ENCODE measurements at places on chromosomes 1 and 21.
A peak's percentile ranks its signal among the peaks of the same experiment; 100 is the strongest.

- no peak for DNase-seq
Measured at GRCh38 chr1:33586106-33586505, 113.7 kb downstream of the ZSCAN20 start.

GRCh38 chr21:46667741-46668380, 32.4 kb downstream of the PRMT2 start:
- DNase-seq, result no peak

DNA sequence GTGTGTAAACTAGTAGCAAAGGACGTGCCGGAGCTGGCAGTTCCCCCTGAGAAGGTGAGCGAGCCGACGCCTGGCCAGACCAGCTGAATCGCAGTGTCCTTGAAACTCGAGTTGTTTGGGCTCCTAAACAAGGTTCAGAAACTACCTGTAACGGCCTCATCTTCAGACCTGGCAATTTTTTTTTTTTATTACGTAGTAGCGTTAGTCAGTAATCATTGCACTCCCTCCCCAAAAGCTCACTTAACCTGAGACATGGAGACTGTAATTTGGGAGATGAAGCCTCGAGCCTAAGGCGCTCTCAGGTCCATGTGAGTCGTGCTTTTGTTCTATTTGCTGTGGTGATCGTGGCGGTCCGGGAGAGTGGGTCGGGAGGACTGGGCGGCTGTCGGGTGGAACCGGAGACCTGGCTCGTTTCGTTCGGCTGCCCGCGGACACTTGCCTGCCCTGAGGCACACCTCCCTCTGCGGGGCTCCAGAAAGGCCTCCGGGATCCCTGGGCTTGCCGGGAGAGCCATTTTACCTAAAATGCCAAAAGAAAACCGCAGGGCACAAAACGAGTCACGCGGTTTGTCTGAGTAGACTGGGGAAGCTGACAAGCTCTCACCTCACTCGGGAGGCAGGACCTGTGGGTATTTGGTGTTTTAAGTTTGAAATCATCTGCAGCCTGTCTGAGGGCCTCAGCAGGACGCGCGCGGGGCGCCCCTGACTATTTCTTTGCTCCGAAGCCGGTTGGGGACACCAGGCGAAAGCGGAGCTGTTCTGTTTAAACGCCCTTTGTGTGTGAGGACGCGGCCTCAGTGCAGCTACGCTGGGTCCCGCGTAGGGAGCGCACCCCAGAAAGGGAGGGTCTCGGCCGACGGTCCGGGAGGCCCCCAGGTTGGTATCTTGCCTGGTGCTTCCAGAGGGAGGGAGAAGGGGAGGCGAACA, 722 bp downstream of the LHX8 start:
- no peak for DNase-seq

GRCh38 chr1:229666585-229666984, 40.5 kb downstream of the URB2 start:
- no peak for DNase-seq

DNA sequence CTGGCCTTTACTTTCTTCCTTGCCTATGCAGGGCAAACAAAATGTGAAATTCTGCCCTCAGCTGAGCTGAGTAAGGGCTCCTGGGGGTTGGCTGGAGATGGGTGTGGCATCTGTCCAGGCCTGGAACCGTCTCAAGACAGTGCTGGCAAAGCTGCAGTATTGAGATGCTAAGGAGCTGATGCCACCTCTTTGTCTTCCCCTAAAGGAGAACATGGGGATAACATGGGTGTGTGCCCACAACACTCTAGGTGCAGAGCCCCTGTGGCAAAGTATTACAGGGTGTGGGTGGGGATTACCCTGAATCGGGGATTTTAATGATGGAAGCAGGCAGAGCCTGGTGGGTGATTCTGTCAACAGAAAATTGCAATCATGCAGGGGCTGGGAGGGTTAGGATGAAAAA, 2.5 kb upstream of the ST3GAL3 start:
- DNase-seq, result no peak

DNA sequence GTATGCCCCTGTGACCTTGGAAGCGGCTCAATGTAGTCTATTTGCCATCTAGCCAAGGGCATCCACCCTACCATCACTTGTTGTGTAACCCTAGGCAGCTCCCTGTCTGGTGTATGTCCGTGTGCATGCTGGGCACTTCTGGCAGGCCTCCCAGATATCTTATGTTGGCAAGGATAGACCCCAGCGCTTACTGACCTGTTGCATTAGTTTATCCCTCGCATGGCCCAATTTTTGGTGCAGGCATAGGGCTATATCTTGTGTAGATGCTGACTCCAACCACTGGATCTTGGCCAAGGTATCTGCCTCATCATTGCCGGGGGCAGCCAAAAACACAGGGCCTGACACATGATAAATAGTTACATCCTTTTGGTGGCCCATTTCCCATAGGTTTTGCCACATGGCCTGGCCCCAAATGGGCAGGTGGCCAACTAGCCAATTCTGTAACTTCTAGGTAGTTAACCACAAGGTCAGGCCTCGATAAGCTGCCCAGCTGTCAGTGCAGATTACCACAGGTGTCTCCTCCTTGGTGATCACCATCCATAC, 14.0 kb upstream of the TBX19 start:
- no peak for DNase-seq

DNA sequence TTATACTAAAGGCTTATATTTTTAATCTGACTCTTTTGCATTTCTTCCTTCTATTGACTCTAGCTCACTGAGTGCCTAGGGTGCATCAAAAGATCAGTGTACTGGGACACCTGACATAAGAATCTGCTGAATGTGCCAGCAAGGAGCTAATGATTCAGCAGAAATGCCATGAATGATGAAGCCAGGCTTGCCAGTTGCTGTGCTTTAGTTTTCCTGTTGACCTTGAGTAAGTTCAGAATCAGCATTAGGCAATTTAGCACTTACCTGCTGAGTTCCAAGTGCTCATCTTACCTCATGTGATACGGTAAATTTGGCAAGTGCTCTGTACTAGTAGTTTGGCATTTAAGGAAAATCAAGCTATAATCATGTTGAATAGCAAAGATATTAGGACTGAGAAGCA, 523.2 kb upstream of the B3GALT2 start:
- no peak for DNase-seq

DNA sequence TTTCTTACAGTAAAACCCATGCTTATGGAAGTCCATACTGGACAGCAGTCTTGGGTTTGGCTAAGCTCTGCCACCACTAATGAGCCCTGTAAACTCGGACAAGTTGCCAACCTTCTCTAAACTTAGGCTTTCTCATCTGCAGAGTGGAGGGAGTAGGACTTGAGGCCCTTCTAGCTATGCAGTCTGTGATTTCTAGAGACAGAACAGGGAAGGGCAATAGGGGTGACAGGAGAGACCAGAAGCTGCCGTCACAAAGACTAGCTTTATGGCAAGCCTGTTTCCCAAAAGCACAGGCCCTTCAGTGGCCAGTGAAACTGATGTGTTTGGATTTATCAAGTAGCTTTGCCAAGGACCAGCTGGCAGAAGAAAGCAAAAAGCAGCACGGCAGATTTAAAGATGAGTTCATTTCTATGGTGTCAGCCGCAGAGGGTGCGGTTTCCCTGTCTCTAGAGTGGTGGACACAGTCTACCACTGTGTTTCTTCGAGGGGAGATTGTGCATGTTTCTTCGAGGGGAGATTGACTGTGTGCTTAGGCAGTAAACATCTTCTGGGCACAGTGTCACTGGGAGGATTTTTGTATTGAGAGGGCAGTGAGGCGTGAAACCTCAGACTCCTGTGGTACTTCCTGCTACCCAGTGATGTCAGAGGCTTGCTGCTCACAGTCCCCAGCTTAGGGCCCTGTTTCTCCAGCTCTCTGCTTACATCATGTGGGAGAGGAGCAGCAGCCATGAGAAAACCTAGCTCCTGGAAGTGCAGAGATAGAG, 119.0 kb downstream of the ROR1 start:
- DNase-seq, result no peak

GRCh38 chr1:106912131-106912530, 144.3 kb upstream of the PRMT6 start:
- DNase-seq, result no peak

DNA sequence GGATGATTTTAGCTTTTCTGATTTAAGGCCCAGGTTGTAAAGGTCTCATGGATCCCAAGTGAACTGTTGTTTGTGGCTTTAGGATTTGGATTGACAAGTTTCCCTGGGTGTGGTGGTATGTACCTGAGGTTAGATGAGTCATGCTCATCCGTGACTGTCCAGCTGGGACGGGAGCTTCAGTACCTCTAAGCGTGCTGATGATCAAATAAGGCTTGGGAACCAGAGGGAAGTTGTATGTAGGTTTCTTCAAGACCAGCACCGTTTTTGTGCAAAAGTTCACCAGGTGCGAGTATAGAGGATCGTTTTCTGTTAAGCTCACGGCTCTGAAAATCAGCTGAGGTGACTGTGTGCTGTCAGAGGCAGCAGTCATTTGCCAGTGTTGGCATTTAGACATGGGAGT, 19.8 kb downstream of the PLA2G2E start:
- DNase-seq, result no peak

DNA sequence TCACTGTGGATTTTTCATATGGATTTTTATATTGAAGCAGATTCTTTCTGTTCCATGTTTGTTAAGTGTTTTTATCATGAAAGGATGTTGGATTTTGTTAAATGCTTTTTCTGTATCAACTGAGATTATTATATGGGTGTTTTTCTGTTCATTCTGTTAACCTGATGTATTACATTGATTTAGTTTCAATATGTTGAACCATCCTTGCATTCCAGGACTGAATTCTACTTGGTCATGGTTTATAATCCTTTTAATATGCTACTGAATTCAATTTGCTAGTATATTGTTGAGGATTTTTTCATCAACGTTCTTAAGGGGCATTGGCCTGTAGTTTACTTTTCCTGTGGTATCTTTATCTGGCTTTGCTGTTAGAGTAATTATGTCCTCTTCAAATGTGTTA, 55.8 kb downstream of the CCDC30 start:
- no peak for DNase-seq

DNA sequence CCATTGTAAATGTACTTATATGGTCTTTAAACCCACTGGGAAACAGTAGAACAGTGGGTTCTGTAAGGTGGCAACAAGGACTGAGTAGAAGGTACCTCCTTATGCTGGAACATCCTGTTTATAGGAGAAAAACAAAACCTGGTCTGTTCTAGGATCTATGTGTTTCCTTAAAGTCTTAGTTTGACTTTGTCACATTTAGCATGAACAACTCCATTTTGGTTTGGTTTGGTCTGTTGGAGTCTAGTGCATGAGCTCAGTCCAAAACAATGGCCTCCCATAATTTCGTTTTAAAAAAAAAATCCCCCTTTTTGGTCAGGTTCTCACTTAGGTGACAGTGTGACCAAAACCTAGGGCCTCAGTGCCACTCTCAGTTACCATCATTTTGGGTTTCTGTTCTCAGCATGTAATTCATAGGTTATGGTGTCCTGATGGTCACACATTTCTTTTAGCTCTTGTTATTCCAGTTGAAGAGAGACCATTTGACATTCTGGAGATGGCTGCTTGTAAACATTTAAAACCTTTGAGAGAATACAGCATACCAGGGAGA, 66.4 kb upstream of the IL12RB2 start:
- no peak for DNase-seq

DNA sequence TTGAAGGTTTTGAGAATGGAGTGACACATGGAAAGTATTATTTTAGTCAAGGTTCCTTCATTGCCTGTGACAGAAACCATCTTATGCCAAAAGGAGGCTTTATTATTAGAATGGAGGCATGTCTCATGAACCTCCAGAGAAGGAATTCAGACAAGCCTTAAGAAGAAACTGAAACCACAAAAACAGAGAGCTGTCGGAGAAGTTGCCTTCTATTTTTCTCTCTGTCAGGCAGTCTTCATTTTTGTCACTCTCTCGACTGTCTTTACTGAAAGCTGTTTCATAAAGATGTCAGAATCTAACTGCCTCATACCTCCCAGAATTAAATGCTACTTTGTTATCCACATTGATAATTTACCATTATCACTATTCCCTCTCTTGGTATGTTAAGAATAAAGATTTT, 434.7 kb upstream of the ADGRL4 start:
- no peak for DNase-seq

DNA sequence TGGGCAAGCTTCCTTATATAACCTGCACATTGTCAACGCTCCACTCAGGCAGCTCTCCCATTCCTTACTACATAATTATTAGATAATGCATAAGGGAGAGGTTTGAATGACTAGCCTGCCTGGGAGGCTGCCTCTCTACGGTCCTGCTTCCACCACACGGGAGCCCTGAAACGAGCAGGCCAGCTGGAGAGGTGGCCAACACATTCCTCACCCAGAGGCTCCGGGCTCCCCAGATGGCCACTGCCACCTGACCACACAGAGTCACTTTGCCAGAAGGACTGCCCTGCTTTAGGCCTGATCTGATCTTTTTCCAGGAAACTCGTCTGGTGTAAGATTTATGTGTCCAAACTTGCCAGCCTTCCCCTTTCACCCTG, 27.9 kb downstream of the HIVEP3 start:
- no peak for DNase-seq

- DNase-seq, result no peak
Measured at GRCh38 chr1:155070721-155071569, 7.4 kb downstream of the EFNA4 start.

DNA sequence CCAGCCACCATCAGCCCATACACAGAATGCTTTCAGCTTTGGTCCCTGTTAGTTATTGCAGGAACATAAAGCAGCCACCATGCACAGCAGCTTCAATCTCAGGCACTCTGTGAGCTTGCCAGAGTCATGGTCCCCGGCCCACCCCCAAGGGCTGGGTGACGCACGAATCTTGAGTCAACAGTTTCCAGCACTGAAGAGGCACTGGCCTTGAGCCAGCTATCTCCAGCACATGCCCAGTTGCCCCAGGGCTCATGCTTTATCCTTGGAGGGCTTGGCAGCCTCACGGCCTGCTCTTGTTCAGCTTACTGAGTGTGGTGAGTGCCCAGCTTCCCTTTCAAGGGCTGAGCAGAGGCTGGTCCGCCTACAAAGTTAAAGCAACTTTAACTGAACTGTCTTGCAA, 200.7 kb upstream of the RAB4A start:
- DNase-seq, result peak; percentile 33

GRCh38 chr21:36200081-36200561, 43.5 kb downstream of the DOP1B start:
- no peak for DNase-seq

- no peak for DNase-seq
Measured at GRCh38 chr1:62882201-62883104, 98.5 kb downstream of the ATG4C start.

DNA sequence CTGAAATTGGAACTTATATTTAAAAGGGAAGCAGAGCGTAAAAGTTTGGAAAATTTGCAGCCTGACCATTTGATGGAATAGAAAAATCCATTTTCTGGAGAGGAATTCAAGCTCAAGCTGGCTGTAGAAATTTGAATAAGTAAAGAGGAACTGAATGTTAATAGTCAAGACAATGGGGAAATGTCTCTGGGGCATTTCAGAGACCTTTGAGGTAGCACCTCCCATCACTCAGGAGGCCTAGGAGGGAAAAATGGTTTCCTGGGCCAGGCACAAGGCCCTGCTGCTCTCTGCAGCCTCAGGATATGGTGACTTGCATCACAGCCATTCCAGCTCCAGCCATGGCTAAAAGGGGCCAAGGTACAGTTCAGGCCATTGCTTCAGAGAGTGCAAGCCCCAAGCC, 17.6 kb upstream of the TSHB start:
- DNase-seq, result no peak
